CD4-positive, alpha-beta T cell treated with Interferon alpha-2 for 1 hour (primary cell): ENCODE measurements at places on chromosomes 7 and 10.
A peak's percentile ranks its signal among the peaks of the same experiment; 100 is the strongest.

- no peak for DNase-seq
These were observed 91.1 kb upstream of the ARHGAP21 start for GRCh38 chr10:24814568-24815313.

DNA sequence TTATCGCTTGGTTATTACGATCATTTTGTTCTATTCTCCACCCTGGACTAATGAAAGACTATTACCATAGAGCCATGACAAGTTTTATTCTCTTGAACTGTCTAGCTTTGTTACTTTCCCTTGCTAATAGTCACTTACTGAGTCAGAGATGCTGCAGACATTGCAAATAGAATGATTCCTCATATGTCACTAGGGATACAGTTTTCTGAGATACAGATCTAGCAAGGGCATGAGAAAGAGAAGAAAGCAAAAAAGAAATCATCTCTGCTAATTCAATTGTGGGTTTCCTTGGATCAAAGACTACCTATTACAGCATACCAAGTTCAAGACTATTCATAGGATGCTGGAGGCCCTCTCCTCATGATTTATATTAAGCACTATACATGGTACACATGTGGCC, 204.3 kb downstream of the MBL2 start:
- no peak for DNase-seq

DNA sequence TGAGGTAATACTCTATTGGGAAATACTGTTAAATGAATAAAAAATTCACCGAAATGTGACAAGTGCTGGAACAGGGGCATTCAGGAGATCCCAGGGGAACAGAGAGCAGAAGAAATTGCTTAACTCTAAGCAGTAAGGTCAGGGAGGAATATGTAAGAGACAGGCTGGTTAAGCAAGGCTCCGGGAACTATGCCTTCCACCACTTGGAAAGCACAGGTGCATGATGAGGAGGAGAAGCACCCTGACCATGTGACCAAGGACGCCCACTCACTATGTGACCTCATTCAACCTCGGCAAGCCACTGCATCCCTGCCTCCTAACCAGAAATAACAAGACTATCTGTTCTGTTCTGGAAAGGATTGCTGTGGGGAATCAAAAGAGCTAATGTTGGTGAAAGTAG, 218.4 kb downstream of the ELMO1 start:
- no peak for DNase-seq

DNA sequence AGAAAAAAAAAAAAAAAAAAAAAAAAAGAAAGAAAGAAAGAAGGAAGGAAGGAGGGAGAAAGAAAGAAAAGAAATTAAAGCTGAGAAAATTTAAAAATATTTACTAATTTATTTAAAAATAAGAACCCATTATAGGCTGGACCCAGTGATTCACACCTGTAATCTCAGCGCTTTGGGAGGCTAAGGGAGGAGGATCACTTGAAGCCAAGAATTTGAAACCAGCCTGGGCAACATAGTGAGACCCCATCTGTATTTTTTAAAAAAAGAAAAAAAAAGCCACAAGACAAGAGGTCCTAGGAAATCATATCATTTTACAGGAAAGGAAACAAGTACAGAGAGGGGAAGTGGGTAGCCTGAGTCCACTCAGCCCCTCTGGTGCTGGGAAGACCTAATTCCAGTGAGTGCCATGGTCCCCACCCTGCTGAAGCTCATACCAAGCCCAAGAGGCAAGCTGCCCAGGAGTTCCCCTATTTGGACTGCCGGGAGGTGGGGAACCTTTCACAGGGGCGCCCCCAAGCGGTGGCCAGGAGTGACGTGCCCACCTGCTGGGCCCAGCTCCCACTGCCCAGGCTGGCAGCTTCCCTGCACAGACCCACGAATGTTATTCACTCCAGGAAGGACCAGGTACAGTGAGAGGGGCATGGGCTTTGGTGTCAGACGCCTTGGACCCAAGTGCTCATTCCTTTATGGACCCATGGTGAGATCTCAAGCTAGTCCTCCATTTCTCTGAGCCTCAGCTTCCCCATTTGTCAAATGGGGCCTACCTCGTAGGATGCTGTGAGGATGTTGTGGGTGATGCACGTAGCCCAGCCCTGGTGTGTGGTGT, 133.6 kb downstream of the ZMIZ1 start:
- DNase-seq = peak; percentile 35
